ENCODE measurements at places on chromosomes 12 and 14.

DNA sequence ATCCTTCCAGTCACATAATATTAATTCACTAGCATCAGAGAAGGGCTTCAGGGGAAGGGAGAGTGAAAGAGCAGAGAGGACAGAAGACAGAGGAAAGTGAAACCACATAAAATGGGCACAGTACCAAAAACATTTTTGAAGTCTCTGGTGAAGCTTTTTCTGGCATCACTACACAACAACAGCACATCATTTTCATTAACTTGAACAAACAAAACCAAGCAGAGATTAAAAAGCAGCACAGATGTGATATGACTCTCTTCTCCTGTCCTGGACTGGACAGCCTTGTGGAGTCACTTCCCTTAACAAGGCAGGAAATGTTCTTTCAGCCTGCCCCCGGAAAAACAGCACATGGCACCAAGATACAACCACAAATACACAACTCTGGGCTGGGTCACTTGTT is 112.0 kb downstream of the TSPAN8 start:
- no peak for DNase-seq

DNA sequence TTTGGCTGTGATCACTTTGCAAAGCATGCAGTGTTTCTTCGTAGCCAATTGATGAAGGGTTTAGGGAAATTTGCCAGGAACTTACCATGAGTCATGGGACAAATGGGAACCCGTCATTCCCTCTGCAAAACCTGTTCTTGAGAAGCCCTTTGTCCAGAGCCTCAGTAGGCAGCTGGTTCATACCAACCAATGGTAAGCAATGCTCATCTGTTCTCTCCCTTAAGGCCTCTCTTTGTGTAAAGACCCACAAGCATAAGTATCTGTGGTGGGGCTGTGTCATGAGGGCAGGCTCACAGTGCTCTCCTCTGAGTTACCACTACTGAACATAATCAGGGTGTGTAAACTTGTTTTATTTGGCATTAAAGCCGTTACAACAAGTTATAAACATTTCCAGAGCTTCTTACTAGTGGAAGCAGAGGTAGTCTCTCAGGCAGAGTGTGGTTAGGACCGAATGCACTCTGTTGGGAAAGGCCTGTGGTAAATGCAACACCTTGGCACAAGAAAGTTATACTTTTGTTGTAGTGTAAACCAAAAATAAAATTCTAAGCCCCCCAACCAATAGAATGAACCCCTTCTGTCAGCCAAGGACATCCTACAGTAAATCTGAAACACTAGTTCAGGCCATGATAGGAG is 119.8 kb downstream of the SINHCAF start:
- DNase-seq, result no peak

DNA sequence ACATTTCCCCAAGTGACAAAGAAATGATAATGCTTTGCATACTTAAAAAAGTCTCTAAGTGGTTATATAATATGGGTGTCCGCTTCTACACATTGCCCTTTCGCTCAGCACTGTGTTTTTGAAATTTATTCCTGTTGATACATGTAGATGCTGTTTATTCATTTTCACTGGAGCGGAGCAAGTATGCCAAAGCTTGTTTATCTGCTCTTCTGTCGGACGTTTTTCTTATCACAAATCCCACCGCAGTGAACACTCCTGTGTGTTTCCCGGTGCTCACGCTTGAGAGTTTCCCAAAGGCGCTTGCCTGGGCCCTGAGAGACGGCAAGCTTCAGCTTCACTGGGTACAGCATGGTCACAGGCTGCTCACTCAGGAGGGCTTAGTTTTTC is 50.2 kb downstream of the TPCN1 start:
- no peak for DNase-seq

- DNase-seq, result no peak
Observed at GRCh38 chr14:24681056-24681455, 47.1 kb upstream of the GZMB start.

- no peak for DNase-seq
Observed at GRCh38 chr14:68639000-68639757, 153.7 kb downstream of the ZFP36L1 start.

GRCh38 chr14:101849125-101849524 is 87.6 kb downstream of the PPP2R5C start:
- no peak for DNase-seq

GRCh38 chr14:79136071-79137044 is 966.2 kb downstream of the NRXN3 start:
- DNase-seq, result peak; percentile 3

- DNase-seq, result no peak
Observed at GRCh38 chr14:87678624-87679023, 314.4 kb downstream of the GALC start.

GRCh38 chr12:90485560-90485959 is 469.4 kb downstream of the CCER1 start:
- DNase-seq, result no peak

DNA sequence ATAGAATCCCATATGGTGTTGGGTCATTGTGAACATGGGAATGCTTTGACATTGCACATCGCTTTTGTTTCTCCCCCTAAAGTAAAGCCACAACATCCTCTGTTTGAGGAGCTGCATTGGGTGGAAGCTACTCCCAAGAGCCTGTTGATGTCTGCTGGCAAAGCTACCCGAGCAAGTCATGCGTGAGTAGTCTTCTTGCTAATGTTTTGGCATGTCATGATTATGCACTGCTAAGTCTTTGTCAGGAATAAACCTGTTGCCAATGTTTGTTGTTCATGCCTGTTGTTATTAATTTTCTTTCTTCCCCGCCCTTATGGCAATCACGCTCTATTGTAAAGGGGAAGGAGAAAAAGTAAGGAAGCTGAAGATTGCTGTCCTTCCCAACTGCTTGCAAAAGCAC is 97.3 kb downstream of the EXOC5 start:
- no peak for DNase-seq

GRCh38 chr12:11553871-11554533 is 95.5 kb upstream of the ETV6 start:
- peak; percentile 51 for DNase-seq

All from midbrain (tissue), 1 donor.